Fibroblast of skin of scalp (primary cell): ENCODE measurements at places on chromosomes 2 and 18.

GRCh38 chr18:79951545-79952455, at the start of gene SLC66A2:
Gene SLC66A2, minus strand, starts transcription at chr18:79951653. Its CDS starts 727 bp downstream, at chr18:79950926.
- DNase-seq: peak; percentile 89

- DNase-seq: no peak
Measured at GRCh38 chr2:120142528-120143219, 80.5 kb downstream of the TMEM185B start.

- DNase-seq: peak; percentile 11
Measured at GRCh38 chr2:52084759-52085158, 1052.8 kb upstream of the NRXN1 start.

DNA sequence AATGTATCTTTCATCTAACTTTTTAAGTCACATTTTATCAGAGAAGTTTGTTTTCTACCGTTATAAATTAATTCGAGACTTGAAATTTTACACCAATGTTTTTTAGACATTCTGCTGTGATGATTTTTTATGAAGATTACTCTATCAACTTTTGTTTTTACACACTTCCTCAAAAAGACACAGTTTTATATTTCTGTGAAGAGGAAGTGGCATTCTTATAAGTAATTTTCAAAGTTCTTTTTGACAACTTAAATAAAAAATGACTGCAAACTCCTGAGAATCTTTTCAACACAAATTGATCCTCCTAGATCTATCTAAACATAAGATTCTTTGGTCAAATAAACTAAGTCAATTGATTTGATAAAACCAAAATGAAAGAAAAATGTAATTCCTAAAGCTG, 13.7 kb downstream of the ANKRD44 start:
- no peak for DNase-seq

GRCh38 chr2:151338115-151338514, 19.3 kb upstream of the TNFAIP6 start:
- DNase-seq: peak; percentile 22

- DNase-seq: no peak
Measured at GRCh38 chr2:71787108-71787415, 333.7 kb downstream of the DYSF start.

DNA sequence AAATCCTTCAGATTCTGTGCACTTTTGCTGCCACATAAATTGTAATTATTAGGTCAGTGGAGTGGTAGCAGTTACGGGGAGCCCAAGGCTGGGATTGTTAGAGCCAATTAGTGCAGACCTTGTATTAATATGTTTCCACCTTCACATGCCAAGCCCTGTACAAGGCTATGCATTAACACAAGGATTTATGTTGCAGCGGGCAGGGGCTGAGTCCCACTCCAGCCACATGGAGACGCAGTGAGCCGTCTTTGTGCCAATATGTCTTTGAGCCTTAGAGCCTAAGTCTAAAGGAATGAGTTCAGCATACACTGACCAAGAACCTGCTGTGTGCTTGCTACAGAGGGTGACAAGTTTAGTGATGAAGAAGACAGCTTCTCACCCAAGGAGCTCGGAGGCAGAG, 238.2 kb downstream of the TSN start:
- DNase-seq: no peak

GRCh38 chr18:40738321-40738880, 1216.6 kb upstream of the PIK3C3 start:
- DNase-seq: no peak

DNA sequence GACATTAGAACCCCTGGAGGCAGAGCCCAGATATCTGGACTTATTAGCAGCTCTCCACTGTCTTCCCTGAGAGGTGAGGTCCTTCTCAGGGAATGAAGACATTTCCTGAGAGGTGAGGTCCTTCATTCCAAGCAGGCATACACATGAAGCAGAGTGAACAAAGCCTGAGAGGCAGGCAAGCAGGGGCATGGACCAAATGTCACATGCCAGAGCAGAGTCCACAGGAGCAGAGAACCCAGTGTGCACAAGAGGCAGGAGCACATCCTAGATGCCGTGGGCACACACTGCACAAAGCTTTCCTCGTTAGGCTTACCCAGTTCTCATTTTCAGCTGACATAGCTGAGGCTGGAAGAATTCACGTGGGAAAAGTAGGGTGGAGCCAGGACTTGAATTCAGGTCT, 759.9 kb upstream of the HS6ST1 start:
- no peak for DNase-seq

DNA sequence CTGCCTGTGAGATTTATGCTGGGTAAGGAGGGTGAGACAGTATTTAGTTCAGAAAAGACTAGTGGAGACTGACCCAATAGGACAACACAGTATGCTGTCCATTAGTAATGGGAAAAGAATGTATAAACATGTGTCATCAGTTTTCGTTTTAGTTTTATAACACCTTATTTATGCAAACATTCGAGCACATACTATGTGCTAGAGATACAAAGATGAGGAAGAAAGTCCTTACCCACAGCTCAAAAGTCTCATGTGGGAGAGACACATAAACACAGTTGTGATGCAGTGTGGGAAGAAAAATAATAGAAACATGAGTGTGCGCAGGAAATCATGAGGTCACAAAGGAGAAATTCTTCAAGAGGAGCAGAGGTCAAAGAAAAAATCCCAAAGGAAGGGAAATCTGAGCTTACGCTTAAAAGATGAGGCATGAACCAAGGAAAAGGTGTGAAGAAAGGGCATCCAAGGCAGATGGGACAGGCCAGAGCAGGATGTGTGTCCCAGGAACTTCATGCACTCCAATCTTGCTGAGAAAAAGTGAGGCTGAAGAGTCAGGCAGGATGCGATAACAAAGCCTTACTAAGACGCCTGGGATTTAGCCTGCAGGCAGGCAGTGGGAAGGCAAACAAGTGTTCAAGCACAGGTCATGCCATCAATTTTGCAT, 8.1 kb downstream of the METTL21A start:
- peak; percentile 80 for DNase-seq

- peak; percentile 86 for DNase-seq
Measured at GRCh38 chr18:69109686-69110085, 291.0 kb upstream of the DOK6 start.

GRCh38 chr2:224072541-224073188, 33.6 kb upstream of the SERPINE2 start:
- DNase-seq: peak; percentile 60

DNA sequence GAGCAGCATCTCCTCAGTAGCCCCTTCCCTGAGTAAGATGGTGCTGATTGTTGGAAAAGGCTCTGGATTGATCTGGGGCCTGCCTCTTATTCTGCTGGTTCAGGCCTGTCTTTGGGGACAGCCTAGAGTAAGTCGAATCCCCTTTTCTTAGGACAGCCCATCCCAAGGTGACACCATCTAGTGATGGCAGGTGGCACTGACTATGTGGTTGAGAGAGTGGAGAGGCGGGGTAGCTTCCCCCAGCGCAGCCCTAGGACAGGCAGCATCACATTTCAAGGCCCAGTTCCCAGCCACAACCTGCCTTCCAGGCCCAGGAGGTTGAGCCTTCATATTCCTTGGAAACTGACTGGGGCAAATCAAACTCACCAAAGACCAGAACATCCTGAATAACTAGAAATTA, 69.1 kb upstream of the B3GNT7 start:
- DNase-seq: no peak

- no peak for DNase-seq
Measured at GRCh38 chr2:227788561-227789018, 25.1 kb upstream of the CCL20 start.

DNA sequence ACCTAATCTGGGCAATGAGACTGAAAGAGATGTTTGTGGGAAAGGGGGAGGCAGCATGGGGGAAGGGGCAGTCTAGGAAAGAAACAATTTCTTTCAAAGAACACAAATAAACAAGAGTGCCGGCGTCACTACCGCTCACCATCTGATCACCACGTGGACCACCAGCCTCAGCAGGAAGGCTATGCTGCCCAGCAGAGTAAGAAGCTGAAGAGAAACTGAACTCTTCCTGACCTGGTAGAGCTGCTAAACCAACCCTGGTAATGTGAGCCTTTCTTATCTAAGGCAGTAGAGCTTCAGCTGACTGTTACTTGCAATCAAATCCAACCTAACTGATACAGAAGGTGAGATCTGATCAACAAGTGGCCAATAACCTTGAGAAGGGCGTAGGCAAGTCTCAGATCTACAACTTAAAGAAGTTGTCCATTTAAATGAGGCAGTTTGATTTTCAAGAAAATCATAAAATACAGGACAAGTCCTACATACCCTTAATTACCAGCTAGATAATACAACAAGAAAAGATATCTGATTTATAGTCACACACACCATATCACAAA, 44.2 kb upstream of the SPTBN1 start:
- DNase-seq: no peak

GRCh38 chr18:38941711-38942561, 1376.3 kb upstream of the CELF4 start:
- no peak for DNase-seq

DNA sequence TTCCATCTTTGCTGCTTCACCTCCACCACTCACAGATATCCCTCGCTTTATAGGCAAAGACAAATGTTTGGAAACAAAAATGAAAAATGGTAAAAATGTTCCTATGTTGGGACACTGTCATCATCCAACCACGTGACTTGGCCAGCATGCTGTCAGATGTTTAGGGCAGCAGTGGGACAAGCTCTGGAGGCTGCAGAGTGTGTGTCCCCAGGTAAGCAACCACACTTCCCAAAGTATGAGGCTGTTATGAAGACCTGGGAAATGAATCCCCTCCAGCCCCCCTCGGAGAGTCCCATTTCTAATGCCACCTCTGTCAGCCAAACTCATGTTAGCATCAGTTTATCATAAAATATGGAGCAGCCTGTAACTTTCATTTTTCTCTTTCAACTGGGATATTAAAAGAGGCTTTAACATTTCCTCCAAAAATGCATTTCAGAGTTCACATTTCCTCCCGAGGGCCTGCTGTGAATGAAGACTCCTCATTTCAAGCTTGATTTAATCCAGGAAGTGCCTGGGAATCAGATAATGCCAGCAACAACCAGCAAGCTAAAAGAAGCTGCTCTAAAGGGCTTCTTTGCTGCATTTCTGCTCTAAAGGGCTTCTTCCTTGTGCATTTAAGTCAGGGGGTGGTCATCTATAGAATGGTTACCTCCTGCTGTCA, 66.2 kb downstream of the APOB start:
- DNase-seq: no peak

GRCh38 chr18:74244554-74244953, 47.2 kb downstream of the CYB5A start:
- no peak for DNase-seq

DNA sequence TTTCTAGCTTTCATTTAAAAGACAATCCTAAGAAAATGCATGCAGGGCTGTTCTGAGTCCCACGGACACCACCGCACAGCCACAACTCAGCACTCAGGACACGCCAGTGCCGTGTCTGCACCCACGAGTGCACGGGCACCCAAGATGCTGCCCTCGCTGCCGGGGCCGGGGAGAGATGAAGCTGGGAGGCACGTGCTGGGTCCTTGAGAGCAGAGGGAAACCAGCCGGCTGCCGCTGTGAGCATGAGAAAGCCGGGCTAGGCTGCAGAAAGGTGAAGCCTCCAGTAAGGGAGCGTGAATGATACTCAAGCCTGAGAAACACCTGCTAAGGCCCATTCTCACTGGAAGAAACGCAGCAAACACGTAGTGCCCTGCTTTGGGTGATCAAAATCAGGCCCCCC, 4.8 kb downstream of the COPS9 start:
- no peak for DNase-seq

- DNase-seq: peak; percentile 82
Measured at GRCh38 chr2:133362061-133362476, 206.2 kb downstream of the NCKAP5 start.

GRCh38 chr2:64817453-64817852, 163.7 kb upstream of the SERTAD2 start:
- no peak for DNase-seq

DNA sequence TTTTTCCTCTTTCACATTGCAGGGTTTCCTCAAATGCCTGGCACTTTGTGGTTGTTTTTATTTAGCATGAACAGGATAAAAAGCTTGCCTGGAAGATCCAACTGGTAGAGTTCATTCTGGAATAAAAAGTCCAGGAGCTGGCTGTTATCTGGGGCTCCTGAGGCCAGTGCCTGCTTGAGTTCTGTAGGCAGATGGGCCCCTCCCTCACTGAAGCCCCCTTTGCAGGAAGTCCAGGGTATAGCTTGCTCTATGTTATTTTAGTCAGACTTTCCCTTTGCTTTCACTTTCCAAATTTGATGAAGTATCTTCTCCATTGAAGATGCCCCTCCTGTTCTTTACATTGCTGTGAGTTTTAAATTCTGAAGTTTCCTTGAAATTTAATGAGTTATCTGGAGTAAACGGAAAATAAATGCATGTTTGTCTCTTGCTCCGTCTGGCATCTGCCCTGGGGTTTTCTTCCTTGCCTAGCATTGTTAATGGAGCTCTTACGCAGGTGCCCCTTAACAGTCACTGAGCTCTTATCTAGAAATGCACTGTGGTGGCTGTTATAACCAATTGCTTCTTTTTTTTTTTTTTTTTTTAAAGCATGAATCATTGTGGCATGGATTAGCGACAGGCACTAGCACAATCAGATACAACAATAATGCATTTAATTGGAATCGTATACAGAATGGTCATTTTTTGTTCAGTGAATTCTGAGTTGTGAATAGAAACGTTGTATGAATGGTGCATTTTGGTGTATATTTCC, 27.0 kb upstream of the LPIN1 start:
- no peak for DNase-seq

DNA sequence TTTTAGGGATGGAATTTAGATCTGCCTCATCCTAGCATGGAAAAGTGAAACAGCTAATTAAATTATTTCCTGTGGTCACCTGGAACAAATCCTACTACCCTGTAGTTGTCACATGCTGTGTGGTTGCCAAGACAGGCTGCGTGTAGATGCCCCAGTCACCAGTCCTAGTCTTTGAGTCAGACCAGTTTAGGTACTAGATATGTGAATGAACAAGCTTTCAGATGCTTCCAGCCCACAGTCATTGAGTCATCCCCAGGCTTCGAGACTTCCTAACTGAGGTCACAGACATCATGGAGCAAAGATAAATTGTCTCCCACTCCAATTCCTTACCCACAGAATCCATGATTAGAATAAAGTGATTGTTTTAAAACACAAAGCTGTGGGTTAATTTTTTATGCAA, 35.8 kb upstream of the GRB14 start:
- DNase-seq: peak; percentile 72

GRCh38 chr2:54074606-54075341, 40.6 kb upstream of the ACYP2 start:
- DNase-seq: peak; percentile 34

GRCh38 chr2:240868286-240869108, at the start of gene AGXT:
Gene AGXT, plus strand, starts transcription at chr2:240868824. Its CDS starts 42 bp downstream, at chr2:240868866.
- DNase-seq: no peak

DNA sequence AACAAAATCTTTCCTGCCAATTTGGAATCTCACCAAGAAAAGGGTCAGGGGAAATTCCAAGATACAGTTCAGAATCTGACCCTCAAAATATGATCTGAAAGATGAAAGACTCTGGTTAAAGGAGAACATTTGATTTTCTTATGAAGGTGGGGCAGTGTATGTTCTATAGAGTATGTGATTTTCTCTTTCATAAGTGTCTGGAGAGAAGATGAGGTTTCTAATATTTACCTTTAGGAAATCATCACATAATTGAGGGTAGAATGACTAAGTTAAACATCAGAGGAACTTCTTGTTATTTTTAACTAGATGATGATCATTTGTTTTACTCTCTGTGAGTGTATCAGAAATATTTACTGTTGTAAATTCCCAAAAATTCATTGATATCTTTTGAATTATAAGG, 27.8 kb upstream of the MBOAT2 start:
- DNase-seq: no peak

GRCh38 chr18:46696702-46697101, 39.7 kb upstream of the LOXHD1 start:
- no peak for DNase-seq
